Nucleus accumbens (tissue), 56 donors: ENCODE measurements at places on chromosomes 2 and 18.

DNA sequence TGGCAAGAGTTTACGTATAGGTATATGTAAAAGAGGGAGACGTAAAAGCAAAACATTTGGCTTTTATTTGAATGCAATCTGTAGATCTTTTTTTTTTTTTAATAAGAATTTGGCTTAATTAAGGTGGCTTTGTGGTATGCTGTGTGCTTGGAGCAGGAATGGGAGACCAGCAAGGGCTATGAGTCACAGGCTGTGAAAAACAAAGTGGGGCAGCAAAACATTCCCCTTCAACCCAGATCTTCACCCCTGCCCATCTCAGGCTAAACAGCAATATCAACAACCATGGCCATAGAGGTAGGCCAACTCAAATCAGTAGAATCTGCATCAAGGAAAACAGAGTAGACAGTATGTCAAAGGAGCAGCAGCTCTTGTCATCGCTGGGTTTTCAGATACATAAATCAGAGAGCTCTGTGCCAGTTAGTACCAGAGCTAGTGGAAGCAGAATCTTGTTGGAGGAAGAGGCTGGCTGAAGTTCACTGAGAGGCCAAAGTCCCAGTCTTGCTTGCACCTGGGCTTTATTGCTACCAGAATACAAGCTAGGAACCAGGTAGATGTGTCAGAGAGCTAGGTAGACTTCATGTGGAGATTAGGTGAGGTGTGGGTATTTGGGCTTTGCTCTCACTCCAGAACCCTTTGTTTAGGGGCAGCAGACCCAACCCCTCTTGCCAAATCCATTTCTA is 191.5 kb upstream of the FANCL start:
- DNase-seq: no peak

DNA sequence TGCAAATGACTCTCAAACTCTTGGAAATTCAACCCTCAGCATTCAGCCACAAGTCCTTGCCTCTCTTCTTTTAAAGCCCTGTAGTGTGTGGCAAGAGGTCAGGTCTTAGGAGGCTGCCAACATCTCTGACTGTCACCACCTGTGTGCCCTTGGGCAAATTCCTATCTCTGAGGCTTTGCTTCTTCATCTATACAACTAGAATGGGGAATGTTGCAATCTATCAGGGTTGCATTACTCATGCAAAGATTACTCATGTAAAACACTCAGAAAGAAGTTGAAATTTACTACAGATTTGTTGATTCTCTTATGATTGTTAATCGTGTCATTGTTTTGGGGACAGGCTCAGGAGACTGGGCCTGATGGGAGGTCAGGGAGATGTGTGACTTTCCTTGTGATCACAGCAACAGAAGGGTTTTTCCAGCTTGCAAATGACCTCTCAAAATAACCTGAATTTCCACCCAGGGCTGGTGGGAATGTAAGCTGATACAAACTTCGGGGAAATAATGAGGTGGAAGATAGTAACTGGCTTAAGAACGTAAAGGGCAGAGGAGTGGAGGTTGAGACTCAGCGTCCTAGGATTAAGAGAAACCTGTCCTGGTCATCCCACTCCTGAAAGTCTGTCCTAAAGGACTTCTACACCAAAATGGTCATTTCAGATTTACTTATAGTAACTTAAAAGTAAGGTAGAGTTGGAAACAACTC is 32.1 kb upstream of the SIGLEC15 start:
- DNase-seq: no peak

GRCh38 chr18:73254564-73254963 is 386.8 kb upstream of the NETO1 start:
- no peak for DNase-seq

GRCh38 chr2:180150606-180151005 is 143.5 kb upstream of the CWC22 start:
- no peak for DNase-seq

DNA sequence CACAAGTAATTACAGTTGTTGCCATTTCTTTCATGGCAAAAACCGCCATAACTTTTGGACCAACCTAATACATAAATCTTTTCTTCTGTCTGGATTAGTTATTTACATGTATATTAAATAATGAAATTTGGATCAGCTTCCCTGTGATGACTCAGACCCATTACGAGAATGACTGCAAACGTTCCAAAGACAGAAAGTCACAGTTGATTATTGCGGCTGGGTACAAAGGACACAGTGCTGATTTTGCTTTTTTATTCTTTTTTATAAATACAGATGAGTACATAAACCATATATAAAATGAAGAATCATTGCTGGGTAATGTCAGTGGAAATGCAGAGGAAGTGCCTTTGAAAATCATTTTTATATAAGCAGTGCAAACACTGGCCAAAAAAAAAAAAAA is 126.2 kb downstream of the TWIST2 start:
- no peak for DNase-seq
